ENCODE measurements at places on chromosomes 2 and 18. TPM values are rescaled to one million over a fixed set of nuclear protein-coding genes. Genes with fewer than 3 reads are reported as not detected.

Gene MYO7B
- 0.29 TPM for total RNA-seq

Gene LRRC30
- total RNA-seq, result not detected

Gene ASIC4
- 0.21 TPM for total RNA-seq

Gene HOXD1
- total RNA-seq, result 0.21 TPM

DNA sequence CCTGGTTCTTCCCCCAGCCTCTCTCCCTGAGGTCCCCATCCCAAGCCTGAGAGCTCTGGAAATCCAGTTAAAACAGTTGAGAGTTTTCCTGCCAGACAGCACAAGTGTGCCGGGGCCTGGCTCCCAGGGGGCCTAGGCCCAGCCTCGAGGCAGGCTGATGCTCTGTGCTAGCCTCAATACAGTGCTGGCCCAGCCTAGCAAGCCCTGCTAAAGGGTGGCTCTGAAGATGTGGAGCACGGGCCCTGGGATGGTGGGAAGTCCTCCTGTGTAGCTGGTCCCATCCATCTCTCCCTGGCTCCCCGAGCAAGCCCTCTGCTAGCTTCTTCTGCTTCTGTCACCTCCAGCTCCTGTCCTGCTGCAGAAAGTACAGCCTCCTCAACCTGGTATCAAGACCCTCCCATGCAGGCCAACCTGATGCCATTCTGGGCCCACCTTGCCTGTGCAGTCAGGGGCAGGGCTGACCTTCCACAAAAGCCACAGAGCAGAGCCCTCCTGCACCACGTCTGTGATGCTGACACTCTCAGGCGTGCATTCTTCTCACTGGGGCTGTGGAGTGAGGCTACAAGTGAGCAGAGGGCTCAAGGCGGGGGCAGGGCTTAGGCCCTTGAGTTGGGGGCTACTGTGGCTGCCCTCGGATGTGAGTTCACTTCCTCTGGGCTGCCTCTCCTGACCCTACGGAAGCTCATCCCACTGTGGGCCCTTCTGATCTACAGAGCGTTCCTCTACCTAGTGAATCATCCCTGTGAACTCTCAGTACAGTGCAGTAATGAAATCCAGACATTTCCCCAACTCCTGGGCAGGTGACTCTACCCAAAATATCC is 60.1 kb upstream of the LAPTM4A start:
- no peak for DNase-seq

GRCh38 chr2:40049781-40050180 is 270.7 kb upstream of the THUMPD2 start:
- DNase-seq, result no peak

DNA sequence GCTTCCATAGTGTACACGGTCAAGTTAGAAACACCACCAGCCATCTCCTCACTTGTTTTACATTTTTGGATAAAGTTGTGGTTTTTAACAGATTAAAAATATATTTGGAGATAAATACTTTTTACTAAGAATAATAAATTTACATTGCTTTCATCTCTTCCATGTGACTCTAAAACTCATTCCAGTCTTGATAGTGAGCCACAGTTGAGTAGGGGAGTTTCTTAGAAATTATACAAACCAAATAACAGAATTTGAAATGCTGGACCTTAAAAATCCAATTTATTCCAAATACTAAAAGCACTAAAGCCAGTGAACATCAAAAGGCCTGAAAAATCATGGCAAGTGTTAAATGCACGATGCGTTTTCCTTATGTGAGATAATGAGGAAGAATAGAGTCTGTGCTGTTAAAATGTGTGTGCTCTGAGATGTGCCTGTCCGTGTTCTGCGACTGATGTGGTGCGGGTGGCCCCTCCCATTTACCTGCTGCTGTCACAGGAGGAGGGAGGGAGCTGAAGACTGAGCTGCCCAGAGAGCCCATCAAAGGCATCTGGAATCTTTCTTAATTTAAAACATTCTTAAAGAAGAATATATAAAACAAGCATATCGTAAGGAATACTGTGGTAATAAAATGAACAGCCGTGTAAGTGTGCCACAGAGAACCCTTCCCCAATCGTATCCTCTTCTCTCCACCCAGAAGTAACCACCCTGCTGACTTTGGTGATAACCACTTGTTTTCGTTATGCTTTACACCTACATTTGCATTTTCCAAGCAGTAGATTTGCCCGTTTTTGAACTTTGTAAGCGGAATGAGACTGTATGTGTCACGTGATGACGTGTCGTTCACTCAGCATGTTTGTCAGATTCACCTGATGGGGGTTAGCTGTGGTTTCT is 57.0 kb upstream of the TXNDC2 start:
- no peak for DNase-seq

DNA sequence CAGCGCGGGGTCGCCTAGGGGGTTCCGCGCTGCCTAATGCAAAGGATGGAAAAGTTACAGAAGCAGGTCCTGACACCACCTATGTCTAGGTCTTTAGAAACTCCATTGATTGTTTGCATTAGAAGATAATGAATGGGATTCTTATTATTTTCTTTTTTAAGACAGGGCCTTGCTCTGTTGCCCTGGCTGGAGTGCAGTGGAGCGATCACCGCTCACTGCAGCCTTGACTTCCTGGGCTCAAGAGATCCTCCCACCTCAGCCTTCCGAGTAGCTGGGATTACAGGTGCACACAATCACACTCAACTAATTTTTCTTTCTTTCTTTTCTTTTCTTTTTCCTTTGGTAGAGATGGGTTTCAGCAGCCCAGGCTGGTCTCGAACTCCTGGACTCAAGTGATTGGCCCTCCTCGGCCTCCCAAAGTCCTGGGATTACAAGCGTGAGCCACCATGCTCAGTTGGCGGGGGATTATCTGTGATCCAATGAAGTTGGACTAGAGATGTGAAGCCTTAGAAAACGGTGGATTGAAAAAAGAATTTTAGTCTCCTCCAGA is 761 bp upstream of the IDH1 start:
- DNase-seq, result no peak

DNA sequence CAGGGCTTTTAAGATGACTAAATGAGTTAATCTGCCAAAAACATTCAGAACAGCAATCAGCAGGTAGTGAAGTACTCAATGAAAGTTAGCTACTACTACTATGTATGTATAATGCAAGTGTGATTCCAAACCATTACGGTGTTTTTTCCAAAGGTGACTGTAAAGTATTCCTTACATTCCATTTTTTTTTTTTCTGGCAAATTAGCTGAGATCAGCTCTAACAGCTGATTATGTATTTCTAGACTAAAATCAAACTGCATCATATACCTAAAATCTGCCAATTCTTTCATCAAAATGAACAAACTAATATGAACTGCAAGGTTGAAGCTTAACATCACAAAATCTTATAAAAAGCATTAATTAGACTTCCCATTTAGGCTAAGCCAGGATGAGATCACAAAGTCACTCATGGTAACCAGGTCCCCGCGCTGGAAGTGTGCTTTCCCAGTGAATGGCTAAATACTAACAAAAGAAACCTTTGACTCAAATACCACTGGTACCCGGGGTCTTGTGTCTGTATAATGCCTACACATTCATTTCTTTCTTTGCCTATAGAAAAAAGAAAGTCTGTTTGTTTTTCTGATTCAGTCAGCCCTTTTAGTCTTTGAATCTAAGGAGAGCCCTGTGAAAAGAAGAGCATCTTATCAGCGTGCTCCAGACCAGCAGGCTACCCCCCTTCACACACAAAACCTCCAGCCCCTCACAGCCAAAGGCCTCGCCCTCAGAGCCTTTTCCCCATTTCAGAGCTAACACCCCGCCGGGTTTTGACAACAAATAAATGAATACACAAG is 88.3 kb downstream of the RBMS1 start:
- DNase-seq, result no peak

DNA sequence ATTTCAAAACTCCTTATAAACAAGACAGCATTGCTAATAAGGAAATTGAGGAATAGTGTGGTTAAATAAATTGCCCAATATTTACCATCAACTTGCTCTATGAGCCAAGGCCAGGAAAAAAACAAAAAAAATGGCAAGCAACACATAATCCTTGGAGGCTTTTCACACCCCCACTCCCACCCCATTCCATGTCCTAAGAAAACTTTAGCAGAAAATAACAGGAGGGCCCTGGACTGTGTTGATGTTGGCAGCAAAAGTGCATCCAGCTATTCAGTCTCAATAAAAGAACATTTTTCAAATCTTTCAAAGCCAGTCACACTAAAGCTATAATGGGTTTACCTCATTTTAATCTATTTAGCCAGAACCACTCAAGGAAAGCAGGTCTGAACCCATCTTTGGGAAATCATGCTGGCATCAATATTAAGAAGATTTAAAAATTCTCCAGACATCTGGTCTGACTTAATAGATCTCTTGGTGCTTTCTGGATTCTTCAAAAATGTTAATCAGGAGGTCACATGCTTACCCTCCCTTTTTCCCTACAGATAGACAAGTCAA is 34.6 kb upstream of the STK17B start:
- DNase-seq, result no peak

DNA sequence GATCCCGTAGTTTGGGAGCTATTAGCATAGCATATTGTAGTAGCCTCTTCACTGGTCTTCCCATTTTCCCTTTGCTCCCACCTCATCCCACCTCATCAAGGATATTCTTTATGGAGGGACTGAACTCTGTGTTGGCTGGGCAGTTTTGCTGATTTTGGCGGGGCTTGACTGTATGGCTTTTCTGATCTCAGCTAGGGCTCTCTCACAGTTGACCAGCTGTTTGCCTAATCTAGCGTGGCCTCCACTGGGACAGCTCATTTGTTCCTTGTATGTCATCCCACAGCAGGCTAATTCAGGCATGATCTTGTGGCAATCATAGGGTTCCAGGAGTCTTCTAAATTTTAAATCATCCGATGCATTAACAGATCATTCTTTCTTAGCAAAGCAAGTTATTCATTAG is 30.2 kb upstream of the MTX2 start:
- no peak for DNase-seq

GRCh38 chr2:60899230-60899891 is 18.0 kb downstream of the REL start:
- no peak for DNase-seq

All from uterus (tissue), 4 donors.